ENCODE measurements at places on chromosomes 7 and 10.

DNA sequence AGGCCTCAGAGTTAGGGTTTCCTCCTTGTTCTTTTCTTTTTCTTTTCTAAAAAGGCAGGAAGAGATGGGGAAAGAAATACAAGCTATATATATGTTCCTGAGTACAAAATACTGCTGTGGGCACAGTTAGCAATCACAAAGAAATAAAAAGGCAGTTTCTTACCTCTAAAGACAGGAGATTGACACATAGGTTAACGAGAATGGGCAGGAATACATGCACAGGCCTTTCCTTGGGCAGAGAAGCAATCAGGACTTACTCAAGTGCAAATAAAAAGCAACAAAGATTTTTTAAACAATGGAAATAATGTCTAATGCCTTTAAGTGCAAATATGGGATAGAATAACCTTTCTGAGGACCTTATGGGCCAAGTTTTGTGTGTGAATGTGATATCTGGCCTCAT, 119.5 kb upstream of the AGK start:
- no peak for DNase-seq

- peak; percentile 39 for DNase-seq
These were observed 205.8 kb upstream of the FRMD4A start for GRCh38 chr10:14536241-14537213.

DNA sequence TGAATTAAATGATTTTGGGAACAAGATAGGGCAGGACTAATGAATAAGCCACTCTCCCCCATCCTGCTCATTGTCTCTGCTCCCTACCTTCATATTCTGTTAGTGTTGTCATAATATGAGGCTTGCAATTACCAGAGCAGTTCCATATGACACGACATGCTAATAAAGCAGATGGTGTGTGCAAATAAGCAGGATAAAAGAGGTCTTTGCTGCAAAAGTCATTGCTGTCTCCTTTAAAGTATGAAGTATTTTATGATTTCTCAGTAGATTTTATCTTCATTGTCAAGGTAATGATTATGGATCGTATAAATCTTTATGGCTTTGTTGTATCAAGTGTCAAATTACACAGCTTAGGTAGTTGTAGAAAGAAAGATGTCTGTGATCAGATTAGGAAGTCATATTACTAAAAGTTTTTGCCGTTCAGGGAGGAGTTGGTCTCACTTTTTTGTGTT, 114.8 kb downstream of the SDK1 start:
- no peak for DNase-seq

DNA sequence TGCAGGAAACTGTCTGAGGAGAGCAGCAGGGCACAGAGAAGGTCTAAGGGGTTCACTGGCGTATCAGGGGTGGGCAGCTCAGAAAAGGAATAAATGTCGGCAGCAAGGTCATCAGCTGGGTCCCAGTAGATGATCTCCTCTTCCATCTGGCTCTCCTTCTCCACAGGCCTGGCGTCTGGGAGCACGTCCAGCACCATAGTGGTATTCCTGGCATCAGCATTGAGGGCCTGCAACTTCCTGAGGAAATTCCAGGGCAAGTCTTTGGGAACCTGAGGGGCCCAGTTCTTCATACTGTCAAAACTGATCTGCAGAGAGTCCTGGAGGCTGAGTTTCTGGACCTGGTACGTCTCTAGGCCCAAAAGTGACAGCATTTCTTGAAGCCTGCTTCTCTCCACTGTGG, 9.6 kb upstream of the MRPS24 start:
- DNase-seq = no peak

DNA sequence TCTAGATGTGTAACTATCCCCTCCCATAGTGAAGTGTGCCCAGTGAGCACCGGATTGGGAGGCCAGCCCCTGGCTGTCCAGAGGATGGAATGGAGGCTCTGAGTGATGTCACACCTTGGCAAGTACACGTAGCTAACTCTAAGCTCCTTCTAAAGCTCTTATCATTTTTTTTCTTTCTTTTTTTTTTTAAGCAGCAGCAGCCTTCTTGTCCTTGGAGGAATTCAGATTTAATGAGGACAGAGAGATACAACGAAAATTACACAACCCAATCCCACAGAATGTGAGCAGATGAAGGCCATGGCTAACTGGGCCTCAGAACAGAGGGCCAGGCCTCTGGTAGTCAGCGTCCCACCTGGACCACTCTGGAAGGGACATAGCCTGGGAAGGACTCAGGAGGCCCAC, 11.3 kb downstream of the TNS3 start:
- DNase-seq = no peak

GRCh38 chr7:123372368-123372767, 162.0 kb downstream of the IQUB start:
- DNase-seq = no peak

DNA sequence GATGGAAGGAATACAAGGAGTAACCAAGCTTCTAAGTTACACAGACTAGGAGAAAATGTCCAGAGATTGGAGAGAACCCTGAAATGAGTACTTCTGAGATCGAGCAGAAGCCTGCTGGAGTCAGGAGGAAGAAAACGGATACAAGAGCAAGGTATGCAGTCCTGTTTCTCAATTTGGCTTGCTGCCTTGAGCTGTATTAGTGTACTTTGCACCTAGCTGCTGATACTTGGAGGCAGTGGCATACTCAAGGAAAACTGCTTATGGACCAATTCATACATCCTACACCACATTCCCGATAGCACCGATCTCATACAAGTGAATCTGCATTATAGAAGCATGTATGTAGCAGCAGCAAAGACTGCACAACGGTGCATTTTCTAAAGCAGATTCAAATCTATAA, 14.4 kb downstream of the PIP4K2A start:
- no peak for DNase-seq

DNA sequence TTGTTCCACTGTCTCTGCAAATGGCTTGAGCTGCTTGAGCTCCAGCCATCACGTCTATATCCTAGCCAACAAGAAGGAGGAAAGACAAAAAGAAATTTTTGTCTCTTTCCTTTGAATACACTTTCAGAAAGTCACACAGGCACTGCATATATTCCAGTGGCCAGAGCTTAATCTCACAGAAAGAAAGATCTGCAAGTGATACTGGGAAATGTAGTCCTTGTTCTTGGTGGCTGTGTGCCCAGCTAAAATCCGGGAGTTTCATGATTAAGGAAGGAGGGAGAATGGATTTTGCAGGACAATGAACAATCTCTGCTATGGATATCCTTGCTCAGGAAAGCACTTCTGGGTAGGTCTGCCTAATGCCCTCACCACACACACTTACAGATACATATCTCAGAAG, 19.5 kb upstream of the DLG5 start:
- no peak for DNase-seq

GRCh38 chr10:60208676-60209269, 180.9 kb downstream of the ANK3 start:
- DNase-seq = no peak

DNA sequence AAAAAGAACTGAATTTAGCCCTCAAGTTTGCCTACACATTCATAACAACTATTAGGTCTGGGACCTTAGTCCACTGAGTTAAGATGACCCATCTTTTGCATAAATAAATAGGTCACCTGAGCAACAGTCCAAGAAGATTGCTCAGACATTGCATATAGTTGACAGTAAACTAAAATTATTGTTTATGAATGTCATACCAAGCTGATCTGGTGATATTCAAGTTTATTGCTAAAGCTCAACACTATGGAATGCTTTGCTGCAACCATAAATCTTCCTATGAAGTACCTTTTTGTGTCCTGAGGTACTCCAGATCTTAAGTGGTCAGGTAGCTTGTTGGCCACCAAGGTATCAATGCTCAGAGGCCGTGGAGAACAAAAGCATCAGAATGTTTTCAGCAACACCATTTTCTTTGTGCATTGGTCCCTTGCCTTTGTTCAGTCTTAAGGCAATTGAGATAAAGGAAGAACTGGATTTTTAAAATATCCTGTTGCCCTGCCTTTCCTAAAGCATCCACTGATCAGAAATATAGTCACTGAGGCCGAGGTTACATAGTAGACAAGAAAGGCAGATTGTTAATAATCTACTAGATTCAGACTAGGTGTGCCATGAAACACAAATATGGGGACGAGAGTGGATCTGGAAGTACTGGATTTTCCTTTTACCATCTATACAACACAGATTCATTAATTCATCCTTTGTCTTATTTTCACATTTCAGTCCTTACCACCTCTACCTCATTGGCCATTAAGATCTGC, 321.3 kb downstream of the PTEN start:
- no peak for DNase-seq

DNA sequence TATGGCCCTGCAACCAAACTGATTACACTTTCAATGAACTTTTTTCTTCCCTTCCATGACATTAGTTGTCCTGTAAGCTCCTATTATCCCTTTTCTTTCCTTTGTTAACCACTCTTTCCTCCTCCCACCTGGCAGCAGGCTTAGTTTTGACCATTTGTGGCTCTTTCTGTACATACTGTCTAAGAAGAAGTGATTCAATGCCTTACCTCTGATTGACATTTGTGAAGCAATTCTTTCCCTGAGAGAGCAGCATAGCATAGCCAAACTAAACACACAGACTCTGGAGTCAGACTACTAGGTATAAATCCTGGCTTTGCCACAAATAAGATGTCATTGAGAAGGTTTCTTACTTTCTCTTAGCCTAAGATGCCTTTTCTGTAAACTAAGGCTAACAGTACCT, 48.9 kb downstream of the AHR start:
- DNase-seq = no peak

DNA sequence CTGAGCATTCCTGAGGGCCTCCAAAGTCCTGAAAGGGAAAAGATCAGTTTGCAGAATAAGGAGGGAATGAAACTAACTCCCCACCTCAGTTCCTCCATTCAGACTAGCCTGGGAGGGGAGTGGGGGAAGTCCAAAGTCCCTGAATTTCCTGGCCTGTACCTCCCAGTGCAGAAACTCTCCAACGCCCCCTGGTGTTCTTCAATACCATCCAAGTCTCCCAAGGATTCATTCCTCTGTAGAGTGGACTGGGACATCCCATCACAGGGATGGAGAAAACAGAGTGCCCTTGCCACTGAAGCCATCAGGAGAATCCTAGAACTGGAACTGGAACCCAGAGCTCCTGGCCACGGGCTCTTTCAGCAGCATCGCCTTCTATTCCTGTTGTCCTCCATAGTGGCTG, 1.6 kb upstream of the COL13A1 start:
- no peak for DNase-seq

DNA sequence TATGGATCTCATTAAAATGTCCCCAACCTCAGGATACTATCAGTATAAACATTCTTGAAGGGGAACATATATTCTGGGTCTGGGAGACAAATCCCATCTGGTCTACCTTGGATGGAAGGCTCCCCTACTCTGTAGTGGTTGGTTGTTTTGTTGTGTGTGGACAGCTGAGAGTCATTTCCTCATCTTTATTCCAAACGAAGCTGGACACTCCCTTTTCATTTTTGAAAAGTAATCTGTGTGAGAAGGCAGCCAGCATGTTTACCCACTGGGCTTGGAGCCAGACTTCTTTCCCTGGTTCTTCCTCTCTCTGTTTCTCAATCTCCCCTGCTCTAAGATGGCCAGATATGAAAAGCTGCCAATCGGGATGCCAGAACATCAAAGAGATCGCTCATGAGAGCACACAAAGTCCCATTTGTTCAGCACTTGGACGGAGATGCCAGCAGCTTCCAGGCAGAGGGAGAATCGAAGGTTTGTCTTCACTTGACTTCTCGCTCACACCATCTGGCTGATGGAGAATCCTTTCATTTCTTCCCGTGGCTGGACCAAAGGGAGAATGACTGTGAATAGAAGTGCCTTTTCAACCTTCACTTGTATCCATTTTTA, 108.1 kb upstream of the AGR3 start:
- no peak for DNase-seq

GRCh38 chr10:4586776-4587175, 239.2 kb upstream of the AKR1E2 start:
- DNase-seq = no peak

- no peak for DNase-seq
These were observed 87.8 kb downstream of the NRCAM start for GRCh38 chr7:108368466-108368865.

- DNase-seq = no peak
These were observed 385.7 kb downstream of the TNS3 start for GRCh38 chr7:47196106-47196645.

DNA sequence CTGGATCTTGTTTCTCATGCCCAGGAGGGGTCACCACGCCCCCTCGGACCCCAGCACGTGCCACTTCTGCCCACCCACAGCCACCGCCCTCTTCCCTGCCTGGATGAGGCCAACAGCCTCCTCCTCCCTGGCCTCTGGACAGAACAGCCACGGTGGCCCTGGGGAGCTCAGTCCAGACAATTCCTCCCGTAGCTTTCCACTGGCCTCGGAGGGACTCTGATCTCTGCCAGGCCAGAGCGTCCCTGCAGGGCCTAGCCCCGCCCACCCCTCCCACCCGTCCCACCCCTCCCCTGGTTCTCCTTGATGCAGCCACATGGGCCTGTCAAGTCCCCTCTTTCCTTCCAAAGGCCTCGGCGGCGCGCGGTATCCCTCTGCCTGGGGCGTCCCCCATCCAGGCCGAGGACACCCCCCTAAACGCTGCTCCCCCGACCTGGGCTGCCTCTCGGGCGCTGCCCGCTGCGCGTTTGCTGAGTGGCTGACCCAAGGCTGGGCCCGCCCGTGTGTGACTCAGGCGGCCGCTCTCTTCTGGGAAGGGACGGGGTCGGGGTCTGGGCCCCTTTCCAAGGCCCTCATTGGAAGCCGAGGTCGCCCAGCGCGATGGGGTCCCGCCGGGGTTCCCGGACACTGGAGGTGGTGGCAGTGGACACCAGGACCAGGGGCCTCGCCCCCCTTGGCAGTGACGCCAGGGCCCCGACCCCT, 557 bp downstream of the TMEM120A start:
- DNase-seq = no peak

- DNase-seq = no peak
These were observed 6.7 kb upstream of the SMNDC1 start for GRCh38 chr10:110311357-110311949.

DNA sequence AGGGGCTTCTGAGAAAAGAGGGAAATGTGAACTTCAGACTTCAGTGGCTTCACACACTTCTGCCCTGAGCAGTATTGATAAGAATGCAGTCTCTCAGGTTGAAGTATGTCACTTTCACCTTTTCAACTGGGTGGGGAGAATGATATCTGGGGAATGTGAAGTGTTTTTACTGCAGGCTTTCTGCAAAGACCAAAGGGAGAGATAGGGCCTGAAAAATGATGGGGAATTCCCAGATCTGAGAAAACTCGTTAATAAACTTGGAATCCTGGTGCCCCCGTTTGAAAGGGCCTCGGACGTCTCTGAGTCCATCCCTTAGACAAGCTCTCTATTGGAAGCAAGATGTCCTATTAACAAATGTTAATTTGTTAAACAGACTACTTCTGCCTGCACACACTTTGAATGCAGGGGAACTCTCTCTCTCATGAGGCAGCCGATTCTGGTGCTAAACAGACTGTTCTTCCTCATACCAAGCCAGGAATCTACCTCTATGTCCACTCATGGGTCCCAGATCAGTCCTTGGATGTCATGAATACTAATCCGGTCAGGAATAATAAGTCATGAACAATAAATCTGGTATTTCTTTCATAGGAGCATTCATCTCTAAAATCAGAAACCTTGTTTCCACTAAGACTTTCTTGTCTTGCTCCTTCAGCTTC, 193.6 kb downstream of the JCAD start:
- no peak for DNase-seq

Measured in T-helper 2 cell (primary cell).